ENCODE measurements at places on chromosomes 16 and 17.
A peak's percentile ranks its signal among the peaks of the same experiment; 100 is the strongest.

DNA sequence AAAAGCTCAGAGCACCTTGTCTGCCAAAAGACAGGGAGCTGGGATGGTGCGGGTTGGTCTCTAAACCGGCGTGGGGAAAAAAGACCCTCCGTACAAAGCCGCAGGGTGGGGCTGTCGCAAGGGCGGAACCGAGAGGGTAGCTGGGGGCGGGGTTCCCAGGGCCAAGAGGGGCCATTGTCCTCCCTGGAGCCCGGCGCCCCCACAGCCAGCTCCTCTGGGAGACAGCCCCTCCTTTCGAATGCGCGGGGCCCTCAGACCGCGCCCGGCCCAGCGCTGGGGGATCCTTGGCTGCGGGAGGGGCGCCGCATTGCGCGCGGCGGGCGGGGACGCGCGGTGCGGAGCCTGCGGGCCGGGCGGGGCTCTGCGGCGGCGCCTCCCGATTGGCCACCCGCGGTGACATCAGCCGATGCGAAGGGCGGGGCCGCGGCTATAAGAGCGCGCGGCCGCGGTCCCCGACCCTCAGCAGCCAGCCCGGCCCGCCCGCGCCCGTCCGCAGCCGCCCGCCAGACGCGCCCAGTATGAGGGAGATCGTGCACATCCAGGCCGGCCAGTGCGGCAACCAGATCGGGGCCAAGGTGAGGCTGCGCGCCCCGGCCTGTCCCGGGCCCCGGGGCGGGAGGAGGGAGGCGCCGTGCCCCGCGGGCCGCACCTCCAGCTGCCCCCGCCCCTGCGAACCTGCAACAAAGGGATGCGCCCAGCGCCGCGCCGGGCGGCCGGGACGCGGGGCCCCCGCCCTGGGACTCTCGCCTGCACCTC lies at the start of gene TUBB3:
TUBB3 (plus strand) TSS at position 459 of the 756 bp plus-strand sequence; CDS start at position 519, 60 bp downstream.
- peak; percentile 84 for DNase-seq

DNA sequence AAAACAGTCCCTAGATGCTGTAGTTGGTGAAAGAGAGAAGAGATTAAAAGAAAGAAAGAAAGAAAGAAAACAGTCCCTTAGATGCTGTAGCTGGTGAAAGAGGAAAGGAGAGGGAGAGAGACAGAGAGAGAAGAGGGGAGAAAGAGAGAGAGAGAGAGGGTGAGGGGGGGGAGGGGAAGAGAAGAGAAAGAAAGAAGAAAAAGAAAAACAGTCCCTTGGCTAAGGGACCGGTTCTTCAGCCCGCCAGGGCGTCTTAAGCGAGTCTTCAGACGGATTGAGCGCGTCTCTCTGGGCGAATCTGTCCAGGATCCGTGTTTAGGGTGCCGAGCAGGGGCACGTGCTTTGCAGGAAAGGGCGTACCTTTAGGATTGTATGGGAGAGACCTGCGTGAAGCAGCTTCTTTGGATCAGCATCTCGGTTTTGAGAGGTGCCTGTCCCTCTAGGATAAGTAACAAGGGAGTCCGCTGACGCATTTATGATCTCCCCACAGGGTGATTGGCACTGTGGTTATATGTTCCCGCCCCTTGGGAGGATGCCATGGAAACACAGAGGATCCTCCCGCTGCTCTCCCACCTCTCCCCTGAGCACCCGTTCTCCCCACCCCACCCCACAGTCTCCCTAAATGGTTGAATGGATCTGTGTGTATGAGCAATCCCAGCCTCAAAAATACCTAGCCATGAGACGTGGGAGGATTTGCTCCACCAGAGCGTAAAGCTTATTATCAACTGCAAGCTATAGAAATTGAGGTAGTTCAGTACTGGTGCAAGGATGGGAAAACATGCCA lies 16.7 kb downstream of the GNGT2 start:
- peak; percentile 67 for DNase-seq

DNA sequence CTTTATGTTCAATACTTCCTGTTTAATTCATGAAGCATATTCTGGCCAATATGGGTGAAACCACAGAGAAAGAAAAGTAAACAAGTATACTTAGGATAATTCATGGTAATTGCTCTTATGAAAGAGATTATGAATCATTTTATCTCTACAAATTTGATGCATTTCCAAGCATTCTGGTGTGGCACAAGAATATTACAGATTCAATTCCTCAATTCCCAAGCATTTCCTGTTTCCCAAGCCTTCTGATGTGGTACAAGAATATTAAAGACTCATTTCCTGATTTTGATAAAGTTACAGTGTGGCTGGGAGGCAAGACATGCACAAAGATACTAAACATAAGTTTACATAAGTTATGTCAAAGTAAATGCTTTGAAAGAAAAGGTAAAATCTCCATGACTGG lies 126.1 kb upstream of the NUDT7 start:
- DNase-seq: peak; percentile 58

DNA sequence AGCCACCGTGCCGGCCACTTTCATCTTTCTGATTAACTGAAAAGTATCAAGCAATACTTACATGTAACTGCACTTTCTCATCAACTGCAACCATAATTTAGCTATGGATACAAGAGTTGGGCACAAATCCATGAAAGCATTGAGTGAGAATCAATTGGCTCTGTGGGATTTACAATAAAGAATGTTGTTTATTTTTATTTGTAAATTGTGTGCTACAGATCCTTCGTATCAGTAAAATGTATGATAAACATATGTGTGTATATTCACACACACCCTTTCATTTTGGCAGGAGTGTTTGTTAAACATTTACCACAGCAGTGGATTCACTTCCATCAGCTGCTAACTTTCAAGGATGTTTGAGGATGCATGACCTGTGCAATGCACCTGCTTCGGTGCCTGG lies 411.0 kb downstream of the WWOX start:
- no peak for DNase-seq

GRCh38 chr17:76122431-76123190 lies 18.4 kb downstream of the FOXJ1 start:
- no peak for DNase-seq

- DNase-seq: peak; percentile 57
These were observed 11.0 kb downstream of the CHMP6 start for GRCh38 chr17:81002409-81003361.

- DNase-seq: peak; percentile 41
These were observed 5.1 kb downstream of the CDR2 start for GRCh38 chr16:22369221-22369811.

- DNase-seq: peak; percentile 89
These were observed 14.6 kb upstream of the PITPNA start for GRCh38 chr17:1577182-1577581.

- peak; percentile 50 for DNase-seq
These were observed at the start of gene CHST6 for GRCh38 chr16:75495076-75495674. TSS of gene CHST6 (minus strand) at chr16:75495441. CDS start at chr16:75479828, 15,613 bp downstream.

DNA sequence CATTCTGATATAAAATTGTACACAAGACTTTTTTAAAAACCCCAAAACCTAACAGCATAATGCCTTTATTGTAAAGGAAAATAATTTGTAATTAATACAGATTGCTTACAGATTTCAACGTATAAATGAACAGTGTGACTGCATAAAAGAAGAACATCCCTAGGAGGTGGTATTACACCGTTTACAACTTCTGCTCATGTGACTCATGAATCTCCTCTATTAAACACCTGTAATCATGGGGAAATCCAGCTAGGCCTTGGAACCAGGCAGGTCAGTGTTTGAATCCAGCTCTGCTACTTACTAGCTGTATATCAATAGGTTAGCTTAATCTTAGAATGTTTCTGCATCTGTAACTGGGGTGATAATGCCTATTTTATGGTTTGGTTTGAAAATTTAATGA lies 15.2 kb downstream of the RABEP1 start:
- DNase-seq: no peak

DNA sequence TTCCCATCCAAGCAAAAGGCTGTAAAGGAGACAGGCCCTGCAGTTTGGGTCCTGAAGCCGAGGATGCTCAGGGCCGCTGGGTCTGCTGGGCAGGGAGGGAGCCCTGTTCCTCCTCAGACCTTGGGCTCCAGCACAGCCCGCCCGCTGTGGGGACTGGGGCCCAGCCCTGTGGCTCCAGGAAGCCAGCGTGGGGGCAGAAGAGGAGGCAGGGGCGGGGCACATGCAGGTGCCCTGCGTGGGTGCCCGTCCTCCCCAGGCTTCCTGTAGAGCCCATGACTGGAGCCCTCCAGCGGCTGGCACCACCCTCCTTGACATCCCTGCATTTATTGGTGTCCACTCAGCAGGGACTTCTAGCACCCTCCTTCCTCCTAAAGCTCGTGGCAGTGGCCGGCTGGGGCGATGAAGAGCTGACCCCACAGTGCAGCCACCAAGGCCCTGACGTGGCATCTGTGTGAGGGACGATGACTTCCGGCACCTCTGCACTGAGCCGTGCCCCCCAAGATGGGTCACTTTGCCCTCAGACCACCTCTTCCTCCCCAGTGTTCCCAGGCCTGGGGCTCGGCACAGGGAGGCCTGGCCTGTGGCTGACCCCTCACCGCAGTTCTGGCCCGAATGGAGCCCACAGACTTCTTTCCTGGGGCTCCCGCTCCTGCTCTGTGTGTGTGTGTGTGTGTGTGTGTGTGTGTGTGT lies 9.9 kb downstream of the PRSS27 start:
- no peak for DNase-seq

GRCh38 chr17:78986048-78986648 lies 6.4 kb upstream of the LGALS3BP start:
- DNase-seq: peak; percentile 27

GRCh38 chr17:64638552-64639203 lies 23.4 kb downstream of the SMURF2 start:
- peak; percentile 38 for DNase-seq

DNA sequence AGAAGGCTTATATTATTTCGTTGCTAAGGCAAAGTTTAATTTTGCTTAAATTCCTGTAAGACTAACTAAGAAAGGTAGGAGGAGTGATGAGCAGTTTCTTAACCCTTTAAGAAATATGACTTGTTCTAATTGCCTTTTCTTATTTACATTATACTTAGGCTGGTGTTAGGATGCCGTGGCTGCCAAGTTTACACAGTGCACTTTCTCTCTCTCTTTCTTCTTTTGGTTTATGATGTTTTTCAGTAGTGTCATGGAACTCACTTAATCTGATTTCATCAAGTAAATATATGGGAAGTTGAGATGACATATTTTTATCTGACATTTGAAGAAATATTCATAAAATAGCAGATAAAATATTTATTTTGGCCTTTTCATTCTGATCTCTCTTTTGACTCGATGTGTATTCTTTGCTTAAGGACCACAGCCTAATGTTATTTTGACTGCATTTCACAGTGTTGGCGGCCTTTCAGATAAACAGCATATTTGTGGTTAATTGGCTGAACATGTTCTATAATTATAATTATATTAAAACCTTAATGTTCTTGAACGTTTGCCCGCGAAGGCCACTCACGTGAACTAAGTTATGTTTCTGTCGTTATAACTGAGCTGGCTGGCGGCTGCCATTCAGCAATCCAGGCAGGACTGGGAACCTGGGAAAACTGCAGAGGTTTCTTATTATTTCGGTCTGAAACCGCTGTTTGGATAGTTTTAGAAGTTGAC lies 191.6 kb downstream of the WWOX start:
- DNase-seq: no peak

DNA sequence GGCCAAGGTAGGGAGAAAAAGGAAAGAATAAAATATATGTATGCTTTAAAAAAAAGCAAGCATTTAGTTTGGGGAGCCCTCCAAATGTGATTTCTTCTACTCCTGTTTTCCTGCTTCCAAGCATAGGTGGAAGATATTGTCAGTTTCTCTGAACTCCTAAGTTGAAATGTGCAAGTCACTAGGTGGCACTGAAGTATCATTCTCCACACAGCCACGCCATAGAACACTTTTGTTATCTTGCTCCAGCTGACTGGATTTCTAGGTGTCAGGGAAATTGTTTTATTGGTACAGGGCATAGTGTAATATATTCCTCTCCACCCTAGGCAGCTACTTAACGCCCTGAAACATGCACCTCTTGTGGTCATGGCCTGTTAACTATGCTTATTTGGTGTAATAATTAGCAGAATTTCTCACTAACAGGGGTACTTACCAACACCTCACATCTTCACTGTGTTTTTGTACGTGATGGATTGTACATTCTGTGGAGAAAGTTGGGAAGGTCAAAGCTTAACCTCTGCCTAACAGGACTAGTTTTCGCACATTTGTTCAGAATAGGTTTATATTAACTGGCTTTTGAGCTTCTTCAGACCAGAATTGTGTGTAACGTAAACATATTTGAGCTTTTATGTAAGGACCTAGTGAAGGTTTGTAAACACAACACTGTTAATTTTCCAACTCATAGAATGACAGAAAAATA lies 69.3 kb downstream of the FTO start:
- peak; percentile 84 for DNase-seq

DNA sequence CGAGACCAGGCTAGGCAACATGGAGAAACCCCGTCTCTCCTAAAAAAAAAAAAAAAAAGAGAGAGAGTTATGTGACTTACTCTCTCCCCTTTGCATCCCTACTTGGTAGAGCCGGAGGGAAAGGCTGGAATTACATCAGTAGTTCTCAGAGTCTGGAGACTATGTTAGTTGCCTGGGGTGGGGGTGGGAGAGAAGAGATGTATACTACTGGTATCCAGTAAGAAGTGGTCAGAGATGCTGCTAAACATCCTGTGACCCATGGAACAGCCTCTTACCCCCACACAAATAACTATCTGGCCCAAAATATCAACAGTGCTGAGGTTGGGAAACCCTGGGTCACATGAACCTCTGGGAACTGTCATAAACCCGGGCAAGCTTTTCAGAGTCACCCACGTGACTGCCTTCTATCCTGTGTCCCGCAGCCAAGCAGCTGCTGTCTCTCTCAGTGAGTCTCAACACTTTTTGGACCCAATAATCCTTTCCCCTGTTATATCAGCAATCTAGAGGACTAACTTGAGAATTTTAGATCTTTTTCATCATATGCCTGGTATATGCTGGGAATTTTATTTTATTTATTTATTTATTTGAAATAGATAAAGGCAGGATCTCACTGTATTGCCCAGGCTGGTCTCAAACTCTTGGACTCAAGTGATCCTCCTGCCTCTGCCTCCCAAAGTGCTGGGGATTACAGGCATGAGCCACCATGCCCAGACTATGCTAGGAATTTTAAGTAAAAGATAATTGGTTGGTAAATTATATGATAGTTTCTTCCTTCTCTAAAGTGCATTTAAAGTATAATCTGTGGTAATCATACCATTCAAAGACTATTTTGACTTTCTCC lies 8.7 kb downstream of the EIF1 start:
- no peak for DNase-seq

DNA sequence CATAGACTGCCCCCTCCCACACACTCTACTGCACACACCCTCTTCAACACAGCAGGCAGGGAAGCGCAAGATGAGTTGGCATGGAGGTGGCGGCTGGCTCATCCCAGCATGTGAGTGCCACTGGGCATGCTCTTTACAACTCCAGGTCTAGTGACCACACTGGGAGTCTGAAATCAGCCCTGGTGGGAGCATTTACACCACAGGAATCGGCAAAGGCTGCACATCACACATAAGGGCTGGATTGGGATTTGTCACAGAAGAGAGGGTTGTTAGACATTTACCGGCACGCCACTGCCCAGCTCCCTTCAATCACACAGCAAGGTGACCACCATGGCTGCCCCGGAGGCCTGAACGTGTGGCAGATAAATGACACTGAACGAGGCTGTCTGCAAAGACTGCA lies 49.4 kb downstream of the ENGASE start:
- no peak for DNase-seq

- no peak for DNase-seq
These were observed 239.4 kb upstream of the CPHXL start for GRCh38 chr16:75965504-75966374.

- DNase-seq: no peak
These were observed 1.0 kb downstream of the MED1 start for GRCh38 chr17:39450051-39450450.

- no peak for DNase-seq
These were observed 52.9 kb downstream of the ABAT start for GRCh38 chr16:8727131-8727806.
